Dorsolateral prefrontal cortex (tissue), 122 donors: ENCODE measurements at places on chromosomes 1 and 21.

DNA sequence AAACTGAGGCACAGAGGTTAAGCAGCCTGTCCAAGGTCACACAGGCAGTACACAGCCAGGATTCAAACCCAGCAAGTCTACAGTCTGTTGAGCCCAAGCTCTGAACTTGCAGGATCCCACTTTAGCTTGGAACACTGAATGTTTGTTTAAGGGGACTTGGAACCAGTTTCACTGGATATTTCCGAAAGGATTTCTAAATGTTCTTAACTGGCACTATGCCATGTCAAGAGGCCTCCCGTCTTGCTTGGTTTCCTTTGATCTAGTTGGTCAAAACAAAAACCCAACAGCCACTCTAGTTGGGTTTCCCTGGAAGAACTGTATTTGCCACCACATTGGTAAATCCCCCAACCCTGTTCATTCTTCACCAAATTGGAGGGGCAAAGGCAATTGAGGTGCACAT, 317.6 kb upstream of the KAZN start:
- DNase-seq = no peak

- no peak for DNase-seq
Measured at GRCh38 chr1:181062836-181063428, 25.6 kb upstream of the IER5 start.

GRCh38 chr21:29418813-29419212, 120.1 kb downstream of the BACH1 start:
- no peak for DNase-seq

DNA sequence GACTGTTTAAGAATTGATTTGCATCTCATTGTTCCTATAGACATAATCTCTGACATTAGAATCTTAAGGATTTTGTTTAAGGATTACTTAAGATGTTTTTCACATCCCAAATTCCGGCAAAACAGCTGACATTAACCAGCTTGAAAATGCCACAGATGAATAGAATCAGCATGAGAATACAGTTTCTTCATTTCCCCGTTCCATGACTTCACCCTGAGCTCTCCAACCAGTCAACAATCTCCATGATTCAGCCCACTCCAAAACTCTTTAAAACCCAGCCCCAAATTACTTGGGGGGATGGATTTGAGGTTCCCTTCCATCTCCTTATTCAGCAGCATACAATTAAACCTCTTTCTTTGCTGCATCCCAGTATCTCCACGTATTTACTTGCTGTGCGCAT, 201.0 kb downstream of the LYPLAL1 start:
- no peak for DNase-seq

DNA sequence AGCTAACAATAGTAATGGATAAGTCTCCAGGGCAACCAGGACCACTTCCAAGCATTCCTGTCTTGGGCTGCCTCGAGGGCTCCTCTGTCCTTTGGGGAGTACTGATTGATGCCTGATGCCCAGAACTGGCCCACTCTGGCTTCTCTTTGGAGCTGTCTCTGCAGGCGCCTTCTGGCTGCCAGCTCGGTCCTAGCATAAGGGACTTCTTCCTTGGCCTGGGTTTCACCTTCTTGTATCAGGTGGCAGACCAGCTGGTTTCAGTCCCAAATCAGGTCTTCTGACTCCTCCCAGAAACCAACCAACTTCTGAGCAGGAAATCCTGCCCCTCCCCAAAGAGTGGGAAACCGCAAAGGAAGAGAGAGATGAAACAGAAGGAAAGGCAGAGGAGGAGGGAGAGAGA, 10.6 kb downstream of the G0S2 start:
- DNase-seq = no peak

DNA sequence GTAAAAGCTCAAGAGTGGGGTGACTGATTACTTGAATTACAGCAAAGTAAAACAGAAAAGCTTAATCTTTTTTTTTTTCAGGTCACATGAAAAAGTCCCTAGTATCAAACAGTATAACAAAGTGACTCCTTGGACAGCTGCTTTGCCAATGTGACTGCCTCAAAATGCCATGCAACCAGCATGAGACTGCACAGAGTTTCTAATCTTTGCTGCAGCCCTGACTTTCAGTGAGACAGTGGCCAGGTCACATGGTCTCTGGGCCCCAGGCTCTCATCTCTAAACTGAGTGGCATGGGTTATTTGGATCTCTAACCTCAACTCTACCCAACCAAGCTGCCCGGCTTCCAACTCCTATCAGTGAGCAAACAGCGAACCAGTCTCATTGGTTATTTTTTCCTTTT, 169.0 kb downstream of the VAV3 start:
- DNase-seq = no peak

DNA sequence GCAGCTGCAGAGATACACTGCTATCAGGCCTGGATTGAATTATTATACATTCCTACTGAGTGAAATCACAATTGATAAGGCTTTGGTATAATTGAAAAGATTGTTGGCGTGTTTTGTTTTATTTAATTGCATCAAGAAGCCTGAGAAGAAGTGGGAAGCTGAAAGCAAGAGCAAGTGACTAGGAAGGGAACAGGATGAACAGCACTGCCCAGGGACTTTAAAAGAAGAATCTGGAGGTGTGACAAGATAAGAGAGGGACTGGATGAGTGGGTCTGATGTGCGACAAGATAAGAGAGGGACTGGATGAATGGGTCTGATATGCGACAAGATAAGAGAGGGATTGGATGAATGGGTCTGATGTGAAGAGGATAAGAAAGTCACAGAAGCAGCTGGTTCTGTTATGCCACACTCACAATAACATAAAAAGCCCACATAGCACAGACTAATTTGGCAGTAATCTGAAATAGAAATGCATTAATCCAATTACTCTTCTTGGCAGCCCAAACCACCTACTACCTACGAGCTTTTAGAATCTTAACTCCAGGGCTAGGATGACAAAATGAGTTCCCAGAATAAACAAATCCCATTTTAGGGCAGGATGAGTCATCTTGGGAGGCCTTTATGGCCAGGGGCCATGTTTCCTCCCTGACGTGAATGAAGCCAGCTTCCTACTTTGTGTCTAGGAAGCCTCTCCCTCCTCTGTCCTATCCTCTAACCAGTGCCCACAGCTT, 129.7 kb downstream of the DUSP10 start:
- DNase-seq = no peak

DNA sequence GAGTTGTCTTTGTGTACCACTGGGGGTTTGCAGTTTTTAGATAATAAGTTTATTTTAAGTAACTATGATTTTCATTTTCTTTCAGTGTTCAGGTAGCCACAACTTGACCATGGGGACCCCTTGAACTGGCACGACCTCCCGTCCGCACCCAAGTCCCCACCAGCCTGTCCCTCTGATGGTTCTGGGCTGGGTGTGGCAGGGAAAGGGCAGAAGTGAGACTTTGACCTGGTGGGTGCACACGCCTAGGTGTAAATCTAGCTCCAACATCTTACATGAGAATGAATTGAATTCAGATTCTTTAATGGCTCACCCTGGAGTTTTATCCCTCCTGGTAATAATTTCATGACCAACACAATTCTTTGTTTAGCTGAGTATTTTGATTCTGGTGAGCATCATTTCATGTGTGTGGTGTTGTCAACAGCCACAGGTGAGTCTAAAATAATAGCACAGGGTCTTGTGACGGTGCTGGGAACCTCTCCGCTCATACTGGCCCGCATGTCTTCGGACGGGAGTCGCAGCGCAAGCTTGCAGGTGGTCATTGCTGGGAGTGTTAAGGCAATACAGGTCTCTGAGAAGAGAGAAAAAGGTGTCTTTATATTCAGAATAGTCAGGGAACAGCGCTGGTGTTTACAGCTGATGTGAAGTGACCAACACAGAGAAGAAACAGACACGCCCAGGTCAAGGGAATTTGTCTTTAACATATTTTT, 50.8 kb upstream of the POFUT2 start:
- no peak for DNase-seq

- no peak for DNase-seq
Measured at GRCh38 chr1:158353303-158354075, at the start of gene CD1E. TSS of gene CD1E (plus strand) at chr1:158353894. CDS start at chr1:158353989, 95 bp downstream.

- no peak for DNase-seq
Measured at GRCh38 chr1:231216498-231216897, 24.5 kb upstream of the GNPAT start.

- no peak for DNase-seq
Measured at GRCh38 chr1:23593042-23593521, 33.8 kb upstream of the ID3 start.

DNA sequence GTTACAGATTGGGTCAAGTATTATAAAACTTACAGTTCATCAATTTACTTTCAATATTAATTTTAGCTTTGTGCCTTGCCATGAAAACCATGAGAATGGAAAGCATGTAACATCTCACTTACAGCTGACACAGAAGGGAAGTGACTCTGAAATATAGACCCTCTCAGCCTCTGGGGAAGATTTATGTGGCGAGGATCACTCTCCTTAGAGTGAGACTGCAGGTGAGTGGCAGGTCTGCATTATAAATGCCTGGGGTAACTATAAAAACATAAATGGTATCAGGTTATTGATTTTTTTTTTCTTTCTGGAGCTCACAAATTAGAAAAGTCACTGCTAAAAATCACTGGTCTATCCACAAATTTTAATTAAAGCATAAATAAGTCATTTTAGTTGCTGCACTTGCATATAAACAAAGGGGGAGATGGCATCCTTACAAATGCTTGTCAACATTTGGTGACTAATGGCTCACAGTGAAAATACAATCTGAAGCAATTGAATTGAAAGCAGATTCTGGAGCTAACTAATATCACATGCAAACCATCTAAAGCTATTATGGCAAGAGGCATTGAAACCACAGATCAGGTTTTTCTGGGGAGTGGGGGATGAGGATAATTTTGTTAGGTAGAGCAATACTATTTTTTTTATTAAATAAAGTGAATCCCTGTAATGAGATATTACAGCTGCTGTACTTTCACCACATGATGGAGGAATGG, 200.9 kb downstream of the TM2D1 start:
- DNase-seq = no peak
